ENCODE measurements at places on chromosomes 1 and 21. TPM values are rescaled to one million over a fixed set of nuclear protein-coding genes. Genes with fewer than 3 reads are reported as not detected.
A peak's percentile ranks its signal among the peaks of the same experiment; 100 is the strongest.

OLFML3 gene
- 5.1 TPM for total RNA-seq

MEAF6 gene
- total RNA-seq, result 79.3 TPM

GRCh38 chr1:211800925-211801607 lies 29.5 kb downstream of the LPGAT1 start:
- no peak for DNase-seq

DNA sequence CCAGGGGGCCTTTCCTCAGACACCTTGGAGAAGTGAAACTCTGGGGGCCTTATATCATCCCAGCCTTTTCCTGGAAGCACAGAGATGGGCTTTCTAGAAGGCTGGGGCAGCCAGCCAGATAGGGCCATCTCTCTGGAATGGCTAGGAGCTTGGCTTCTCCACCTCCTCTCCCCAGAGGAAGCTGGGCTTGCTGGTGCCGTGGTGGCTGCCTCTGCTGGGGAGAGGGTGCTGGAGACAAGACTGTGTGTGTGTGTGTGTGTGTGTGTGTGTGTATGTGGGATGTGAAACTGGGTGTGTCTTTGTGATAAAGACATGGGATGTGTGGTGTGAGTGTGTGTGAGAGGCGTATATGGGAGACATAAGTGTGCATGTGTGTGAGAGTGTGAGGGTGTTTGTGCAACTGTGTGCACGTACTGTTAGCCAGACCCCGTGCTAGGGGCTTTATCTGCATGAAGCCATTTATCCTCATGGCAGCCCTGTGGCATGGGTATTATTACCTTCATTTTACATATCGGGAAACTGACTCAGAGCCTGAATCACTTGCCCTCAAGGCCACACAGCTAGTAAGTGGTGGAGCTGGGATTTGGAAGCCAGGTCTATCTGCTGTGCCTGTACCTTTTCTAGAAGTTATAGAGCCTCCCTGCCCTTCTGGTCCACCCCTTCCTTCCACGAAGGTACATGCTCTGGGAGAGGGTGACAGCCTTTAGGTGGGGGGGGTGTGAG lies 44.2 kb downstream of the PTPRU start:
- DNase-seq, result peak; percentile 11

DNA sequence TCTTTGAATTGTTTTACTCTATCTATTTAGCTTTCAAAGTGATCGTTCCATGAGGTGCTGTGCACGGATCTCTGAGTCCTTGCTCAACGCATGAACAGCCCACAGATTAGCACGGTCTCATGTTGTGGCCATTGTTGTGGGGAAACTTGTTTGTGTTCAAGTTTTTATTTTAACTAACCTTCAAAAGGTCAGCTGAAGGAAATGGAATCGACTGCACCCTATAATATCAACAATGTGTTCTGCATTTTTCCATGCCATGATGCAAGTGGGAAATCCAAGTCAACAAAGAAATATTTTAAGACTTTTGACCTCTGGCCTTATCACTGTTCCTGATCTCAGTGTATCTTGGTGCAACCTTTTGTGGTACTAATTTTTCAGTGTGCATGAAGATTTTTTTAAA lies 6.1 kb downstream of the SH2D1B start:
- peak; percentile 61 for DNase-seq

- no peak for DNase-seq
Measured at GRCh38 chr21:38929652-38930051, 123.9 kb downstream of the ETS2 start.

CFAP107 gene
- not detected for total RNA-seq

- DNase-seq, result no peak
Measured at GRCh38 chr1:11045428-11046269, 1.4 kb downstream of the MASP2 start.

- DNase-seq, result peak; percentile 6
Measured at GRCh38 chr1:167161242-167161641, 59.4 kb upstream of the POU2F1 start.

DNA sequence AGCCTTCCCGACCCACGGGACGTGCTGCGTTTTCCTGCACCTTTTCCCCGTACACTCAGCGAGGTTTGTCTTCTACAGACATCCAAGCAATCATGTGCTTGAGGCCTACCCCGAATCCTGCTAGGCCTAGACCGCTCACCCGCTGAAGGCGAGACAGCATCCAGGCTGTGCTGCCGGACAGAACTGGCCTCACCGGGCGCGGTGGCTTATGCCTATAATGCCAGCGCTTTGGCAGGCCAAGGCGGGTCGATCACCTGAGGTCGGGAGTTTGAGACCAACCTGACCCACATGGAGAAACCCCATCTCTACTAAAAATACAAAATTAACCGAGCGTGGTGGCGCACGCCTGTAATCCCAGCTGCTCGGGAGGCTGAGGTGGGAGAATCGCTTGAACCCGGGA lies 54.1 kb downstream of the ECE1 start:
- no peak for DNase-seq

GRCh38 chr1:58256041-58256440 lies 290.5 kb downstream of the OMA1 start:
- no peak for DNase-seq
